H4 (cell line): ENCODE measurements at places on chromosomes 7 and 10. TPM values are rescaled to one million over a fixed set of nuclear protein-coding genes. Genes with fewer than 3 reads are reported as not detected.

CNTNAP2 gene
- 1.7 and 2.8 TPM in 2 replicates for total RNA-seq

NRAP gene
- total RNA-seq, result 0.02 TPM in 1 of 2 replicates, not detected in the other

SEC61G gene
- total RNA-seq, result 1,536 and 1,603 TPM in 2 replicates

TAS2R5 gene
- total RNA-seq, result not detected in 2 replicates

CFAP46 gene
- total RNA-seq, result 1.0 and 4.8 TPM in 2 replicates

ZNF365 gene
- 0.85 and 2.6 TPM in 2 replicates for total RNA-seq

INSYN2A gene
- total RNA-seq, result 0.02 TPM in 1 of 2 replicates, not detected in the other

SLC39A12 gene
- not detected in 2 replicates for total RNA-seq

DNA sequence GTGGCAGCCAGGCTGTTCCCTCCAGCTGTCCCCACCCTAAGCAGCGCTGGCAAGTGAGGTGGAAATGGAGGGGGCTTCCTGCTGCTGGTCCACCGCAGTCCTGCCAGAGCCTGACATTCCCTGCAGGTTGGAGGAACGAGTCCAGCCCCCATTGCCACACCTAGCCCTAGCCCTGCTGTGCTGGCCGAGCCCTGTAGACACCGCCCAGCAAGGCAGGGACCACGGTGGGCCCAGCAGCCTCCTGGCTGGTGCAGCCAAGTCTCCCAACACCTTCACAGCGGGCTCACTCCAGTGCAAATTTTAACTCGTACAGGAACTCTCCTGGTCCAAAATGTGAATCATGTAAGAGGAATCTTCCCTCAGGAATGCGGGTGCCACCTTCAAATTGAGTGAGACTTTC lies 116.3 kb downstream of the PAXIP1 start:
- no peak for DNase-seq

DNA sequence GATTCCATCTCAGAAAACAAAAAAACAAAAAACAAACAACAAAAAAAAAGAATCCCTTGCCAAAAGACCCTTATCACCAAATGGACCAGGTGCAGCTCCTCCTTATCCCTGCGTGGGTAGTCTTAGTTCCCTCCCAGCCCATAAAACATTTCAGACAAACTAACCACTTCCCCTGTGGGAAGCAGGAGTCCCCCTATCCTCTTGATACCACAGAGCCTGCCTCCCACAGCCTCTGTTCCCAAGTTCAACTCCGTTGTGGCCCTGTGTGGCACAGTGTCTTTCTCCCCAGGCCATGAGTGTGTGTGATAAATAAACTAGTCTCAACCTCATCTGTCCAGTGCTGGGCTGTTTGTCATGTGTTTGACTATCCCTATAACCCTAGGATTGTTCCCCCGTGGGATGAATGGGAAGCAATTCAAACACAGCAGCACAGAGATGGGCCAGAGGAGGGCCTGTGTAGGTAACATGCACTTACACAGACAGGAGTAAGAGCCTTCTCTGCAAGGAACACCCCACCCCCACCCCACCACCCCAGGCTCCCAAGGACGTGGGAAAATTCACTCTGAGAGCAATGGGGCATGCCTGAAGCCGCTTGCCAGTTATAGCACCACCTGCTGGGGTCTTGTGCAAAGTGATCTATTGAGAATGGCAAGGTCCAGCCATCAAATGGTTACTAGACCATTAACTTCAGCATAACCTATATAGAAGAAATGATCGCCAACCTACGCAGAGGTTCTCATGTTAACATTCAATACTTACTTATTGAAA lies 147.1 kb upstream of the GHITM start:
- peak; percentile 60 for DNase-seq

- DNase-seq, result no peak
Measured at GRCh38 chr7:111525100-111525499, 37.2 kb downstream of the IMMP2L start.

DNA sequence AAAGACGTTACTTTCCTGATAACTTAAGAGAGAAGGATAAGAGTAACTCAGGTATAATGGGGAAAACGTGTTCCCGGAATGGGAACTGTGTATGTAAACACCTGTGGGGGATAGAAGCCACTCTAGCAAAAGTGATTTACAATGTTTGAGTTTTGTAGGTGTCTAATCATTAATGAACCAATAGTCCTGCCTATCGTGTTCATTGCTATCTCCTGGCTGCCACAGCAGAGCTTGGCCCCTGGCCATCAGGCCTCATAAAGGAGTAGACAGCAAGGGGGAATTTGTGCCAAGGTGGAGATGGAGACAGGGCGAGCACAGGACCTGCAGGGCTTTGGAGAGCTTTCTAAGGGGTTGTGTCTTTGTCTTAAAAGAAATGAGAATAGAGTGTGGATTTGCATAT lies 102.1 kb downstream of the GAD2 start:
- no peak for DNase-seq

DNA sequence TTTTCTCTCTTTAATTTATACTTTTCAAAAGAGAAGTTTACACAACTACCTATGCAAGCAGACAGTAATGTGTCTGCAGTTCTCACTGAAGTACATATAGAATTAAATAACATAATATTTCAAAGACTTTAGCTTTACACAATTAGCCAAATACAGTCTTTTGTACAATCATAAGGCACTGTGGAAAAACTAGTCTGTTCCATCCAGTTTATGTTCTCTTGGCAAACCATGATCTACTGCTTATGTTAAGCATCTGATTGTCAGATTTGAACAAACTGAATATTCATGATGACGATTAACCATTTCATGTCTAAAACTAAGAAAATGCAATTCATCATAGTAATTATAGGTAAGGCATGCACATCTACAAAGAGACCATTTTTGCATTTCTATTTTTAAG lies 842 bp downstream of the SEMA3A start:
- no peak for DNase-seq

GRCh38 chr7:14760730-14761478 lies 141.6 kb downstream of the DGKB start:
- DNase-seq, result no peak

DNA sequence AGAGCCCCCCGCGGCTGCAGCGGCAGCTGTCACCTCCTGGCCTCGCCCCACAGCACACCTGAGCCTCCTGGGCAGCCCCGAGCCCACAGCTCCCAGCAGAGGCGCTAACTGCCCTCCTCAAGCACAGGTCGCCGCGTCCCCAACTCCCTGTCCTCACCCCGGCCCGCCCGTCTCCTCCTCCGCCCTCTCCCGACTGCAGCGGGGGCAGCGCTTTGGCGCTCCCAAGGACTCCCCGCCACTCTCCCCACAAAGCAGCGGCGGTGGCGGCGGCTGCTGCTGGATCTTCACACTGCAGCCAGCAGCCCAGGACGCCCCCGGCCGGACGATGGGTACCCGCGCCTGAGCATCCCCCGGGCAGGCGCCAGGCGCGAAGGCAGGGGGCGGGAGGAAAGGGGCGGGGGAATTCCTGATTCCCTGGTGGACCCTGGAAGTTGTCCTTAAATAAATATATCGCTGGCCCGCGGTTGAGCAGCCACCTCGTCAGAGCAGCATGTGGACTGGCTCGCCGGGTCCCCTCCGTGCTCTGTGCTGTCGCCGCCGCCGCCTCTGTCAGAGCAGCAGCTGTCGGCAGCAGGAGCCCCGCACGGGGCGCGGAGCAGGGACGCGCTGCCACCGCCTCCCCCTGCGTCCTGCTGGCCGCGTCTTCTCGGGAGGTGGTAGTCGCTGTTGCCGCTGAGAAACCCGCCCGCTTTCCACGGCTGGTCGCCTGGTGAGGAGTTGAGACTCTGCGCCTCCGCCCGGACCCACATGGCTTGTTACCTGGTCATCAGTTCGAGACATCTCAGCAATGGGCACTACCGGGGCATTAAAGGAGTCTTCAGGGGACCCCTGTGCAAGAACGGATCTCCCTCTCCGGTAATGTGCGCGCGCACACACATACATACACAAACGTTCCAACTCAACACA lies at the start of gene ZNF804B:
TSS of gene ZNF804B (plus strand) at position 471 of the 906 bp plus-strand sequence. CDS start at position 748, 277 bp downstream.
- DNase-seq, result no peak

DNA sequence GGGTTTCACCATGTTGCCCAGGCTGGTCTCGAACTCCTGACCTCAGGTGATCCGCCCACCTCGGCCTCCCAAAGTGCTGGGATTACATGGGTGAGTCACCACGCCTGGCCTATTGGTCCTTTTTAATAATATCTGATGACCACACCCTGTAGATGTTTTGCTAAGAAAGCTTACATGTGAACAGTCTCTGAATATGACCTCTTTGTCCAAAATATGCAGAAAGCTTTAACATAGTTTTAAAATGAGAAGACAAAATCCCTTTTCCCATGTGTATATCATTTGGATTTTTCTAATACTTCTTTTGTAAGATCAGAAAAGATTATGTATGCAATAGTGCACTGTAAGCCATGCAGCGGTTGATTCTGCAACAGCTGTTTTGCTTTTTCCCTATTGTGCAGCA lies 38.5 kb downstream of the MCU start:
- no peak for DNase-seq

- DNase-seq, result no peak
Measured at GRCh38 chr7:105493923-105494315, 28.2 kb downstream of the PUS7 start.

GRCh38 chr10:133616371-133617130 lies 10.0 kb downstream of the FRG2B start:
- no peak for DNase-seq

DNA sequence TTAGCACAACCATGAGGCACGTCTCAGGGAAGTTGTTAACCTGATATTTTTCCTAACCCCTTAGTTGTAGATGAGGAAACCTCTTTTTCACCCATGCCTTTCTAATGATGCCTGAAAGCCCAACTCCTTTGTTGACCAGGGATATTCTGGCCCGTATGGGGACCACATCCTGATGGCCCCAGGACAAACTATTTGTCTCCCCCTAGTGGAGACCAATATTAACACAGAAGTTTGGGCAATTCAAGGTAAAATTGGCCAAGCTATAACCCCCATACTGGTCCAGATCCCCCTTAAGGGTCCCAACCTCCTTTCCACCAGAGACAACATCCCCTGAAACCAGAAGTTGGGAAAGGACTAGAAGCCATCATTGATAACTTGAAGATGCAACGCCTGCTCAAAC lies 893.3 kb downstream of the SORCS1 start:
- DNase-seq, result no peak

GRCh38 chr7:135728136-135728669 lies at the start of gene SLC13A4:
SLC13A4 (minus strand) TSS chr7:135728186; CDS start chr7:135727496, 690 bp downstream.
- DNase-seq, result no peak

DNA sequence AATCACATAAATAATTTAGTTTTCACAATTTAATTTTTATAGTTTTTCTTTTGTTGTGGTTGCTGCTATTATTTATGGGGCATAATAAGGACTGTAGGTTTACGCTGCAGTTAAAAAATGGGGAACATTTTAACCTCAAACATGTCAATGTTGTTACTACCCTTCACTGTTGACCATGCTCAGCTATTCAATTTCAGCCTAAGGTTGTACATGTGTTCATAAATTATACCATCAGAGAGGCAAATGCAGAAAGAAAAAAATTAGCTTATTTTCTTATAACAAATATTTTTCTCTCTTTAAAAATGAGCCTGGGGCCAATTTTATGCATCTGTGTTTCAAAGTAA lies 110.1 kb upstream of the PITRM1 start:
- DNase-seq, result no peak
